CD4-positive, CD25-positive, alpha-beta regulatory T cell (primary cell): ENCODE measurements at places on chromosomes 2 and 18.

GRCh38 chr2:112869258-112869842, 32.8 kb upstream of the IL1B start:
- peak; percentile 67 for DNase-seq

DNA sequence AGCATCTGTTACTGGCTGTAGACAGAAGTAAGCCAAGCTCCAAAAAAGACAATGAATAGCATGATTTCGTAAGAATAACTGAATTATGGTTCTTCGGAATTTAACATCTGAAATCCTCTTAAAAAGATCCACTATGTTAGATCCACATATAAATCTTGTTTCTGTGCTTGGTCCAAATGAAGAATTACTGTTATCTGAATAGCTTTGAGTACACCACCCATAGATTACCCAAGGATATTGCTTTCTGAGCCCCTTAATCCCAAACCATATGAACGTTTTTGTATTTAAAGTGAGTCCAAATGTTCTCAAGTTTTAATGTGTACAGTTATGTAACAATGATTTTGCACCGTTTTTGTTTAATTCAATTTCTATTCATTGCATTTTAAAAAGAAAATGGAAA, 124.9 kb downstream of the DSC3 start:
- DNase-seq = no peak

GRCh38 chr2:202495230-202495604, 119.1 kb downstream of the BMPR2 start:
- DNase-seq = no peak

- no peak for DNase-seq
These were observed 90.8 kb upstream of the KCTD1 start for GRCh38 chr18:26639149-26639548.

- DNase-seq = no peak
These were observed 7.8 kb downstream of the DOK6 start for GRCh38 chr18:69408522-69408921.

DNA sequence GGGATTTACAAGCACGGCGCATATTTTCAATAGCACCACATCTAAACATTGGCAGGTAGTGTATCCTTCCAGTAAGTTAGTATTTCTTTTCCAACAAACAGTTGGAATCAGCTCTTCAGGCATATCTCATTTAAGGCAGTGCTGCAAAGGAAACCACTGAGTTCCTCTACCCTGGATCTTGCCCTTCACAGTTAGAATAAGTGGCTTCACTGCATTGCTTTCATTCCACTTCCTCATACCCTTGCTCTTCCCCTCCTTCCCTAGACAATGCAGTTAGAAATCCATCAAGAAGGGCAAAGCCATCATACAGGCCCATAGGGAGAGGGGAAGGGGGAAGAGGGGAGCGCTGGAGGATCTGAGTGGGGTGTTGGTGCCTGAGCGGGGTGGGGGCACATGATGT, 173.7 kb downstream of the FBXO15 start:
- no peak for DNase-seq

GRCh38 chr2:190468814-190469569, 60.8 kb downstream of the MFSD6 start:
- no peak for DNase-seq

DNA sequence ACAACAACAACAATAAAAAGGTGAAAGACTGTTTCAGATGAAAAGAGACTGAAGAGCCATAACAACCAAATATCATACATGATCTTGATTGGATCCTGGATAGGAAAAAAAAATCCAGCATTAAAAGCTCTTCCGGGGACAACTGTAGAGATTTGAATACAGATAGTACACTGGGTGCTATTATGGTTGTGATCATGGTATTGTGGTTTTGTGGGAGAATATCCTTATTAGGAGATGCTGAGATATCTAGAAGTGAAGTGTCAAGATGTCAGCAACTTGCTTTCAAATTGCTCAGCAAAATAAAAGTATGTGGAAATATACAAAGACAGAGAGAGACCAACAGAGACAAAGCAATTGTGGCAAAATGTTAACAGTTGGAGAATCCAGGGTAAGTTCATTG, 15.5 kb upstream of the SPATA3 start:
- DNase-seq = no peak

DNA sequence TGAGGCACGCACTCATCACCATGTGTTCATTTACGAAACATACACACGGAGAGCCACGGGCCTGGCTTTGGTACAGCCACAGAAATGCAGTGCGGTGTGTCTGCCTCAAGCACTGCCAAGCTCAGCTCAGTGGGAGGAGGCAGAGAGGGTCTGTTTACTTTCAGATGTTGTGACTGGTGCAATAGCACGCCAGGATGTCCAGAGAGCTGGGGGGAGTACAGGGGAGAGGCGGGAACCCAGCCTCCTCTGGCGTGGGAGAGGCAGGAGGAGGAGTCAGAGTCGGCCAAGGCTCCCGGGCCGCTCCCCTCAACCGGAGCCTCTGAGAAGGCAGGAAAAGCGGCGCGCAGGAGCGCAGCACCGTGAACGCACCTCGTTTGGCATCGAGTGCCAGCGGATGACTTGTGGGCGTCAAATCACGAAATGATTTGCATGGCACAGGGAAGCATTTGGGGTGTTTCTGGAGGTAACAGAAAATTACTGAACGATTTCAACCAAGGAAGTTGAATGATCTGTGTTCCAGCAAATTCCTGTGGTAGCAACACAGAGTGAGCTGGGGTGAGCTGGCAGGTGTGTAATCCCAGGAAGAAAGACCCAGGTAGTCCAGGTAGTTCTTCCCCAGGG, 143.0 kb downstream of the ZNF516 start:
- no peak for DNase-seq

DNA sequence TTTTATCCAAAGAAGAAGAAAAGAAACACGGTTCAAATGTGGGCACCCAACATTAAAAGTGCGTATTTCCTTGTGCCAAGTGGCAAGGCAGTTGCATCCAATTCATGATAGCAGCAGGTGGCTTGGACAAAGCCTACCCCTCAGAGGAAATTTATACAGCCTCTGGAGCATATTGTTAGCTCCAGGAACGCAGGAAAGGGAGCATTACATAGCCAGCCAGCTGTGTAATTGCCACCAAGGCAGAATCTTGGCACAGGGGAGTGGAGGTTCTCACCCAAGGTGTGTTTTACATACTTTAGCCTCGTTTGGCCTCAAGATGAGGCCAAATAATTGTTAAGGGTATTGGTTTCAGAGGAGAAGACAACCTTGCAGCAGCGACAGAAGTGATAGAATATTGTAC, 526.9 kb downstream of the TMEM182 start:
- no peak for DNase-seq

GRCh38 chr18:75065251-75066000, 143.5 kb downstream of the PTGR3 start:
- no peak for DNase-seq
